Amniotic epithelial cell (primary cell): ENCODE measurements at places on chromosomes 4 and X.
A peak's percentile ranks its signal among the peaks of the same experiment; 100 is the strongest.

DNA sequence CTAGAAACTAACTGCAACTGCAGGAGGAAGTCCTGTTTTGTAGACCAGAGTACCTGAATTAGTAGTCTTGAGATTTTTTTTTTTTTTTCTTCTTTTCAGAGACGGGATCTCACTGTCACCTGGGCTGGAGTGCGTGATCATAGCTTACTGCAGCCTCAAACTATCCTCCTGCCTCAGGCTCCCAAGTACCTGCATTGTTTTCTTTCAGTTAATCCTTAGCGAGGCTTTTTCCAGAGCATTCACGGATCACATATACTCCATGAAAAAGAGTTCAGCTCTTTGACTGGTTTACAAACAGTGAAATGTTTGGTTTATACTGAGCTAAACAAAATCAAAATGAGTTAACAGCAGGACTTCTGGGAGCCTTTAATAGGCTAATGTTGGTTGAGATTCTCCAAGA lies 45.8 kb downstream of the KLHL15 start:
- DNase-seq = no peak

DNA sequence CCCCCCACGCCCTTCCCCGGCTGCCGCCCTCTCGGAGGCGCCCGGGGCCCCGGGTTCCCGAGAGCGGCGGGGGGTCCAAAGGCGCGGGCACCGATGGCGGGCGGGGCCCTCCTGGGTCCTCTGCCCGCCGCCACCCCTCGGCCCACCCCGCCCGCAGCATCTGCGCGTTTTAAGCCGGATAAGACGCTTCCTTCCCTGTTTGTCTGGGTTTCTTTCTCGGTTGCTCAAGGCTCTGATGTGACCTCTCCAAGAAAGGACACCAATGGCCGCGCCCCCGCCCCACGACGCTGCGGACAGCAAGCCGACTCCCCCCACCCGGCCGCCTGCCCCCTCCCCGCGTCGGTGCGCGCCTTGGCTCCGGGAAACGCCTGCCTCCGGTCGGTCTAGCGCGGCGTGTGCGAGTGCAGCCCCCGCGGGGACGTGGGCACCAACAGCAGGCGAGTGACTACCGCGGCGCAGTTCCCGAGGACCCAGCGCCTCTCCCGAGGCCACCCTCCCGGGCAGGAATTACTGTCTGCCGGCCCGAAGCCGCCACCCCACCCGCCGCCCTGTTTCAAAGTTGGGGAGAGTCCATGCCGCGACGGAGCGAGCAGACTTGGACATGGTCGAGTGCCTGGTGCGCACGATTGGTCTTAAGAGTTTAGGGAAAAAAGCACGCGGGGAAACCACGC lies 21.1 kb upstream of the HMX1 start:
- DNase-seq = no peak

- no peak for DNase-seq
Observed at GRCh38 chr4:61619528-61619927, 419.4 kb downstream of the ADGRL3 start.

DNA sequence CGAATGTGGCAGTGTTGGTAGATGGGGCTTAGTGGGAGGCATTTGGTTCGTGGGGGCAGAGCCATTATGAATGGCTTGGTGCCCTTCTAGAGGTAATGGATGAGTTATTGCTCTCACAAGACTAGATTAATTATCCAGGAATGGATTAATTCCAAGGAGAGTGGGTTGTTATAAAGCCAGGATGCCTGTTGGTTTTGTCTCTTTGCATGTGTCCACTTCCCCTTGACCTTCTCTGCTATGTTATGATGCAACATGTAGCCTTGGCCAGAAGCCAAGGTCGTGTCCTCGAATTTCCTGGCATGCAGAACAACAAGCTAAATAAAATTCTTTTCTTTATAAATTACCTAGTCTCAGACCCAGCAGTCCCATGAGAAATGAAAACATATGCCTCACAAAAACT lies 111.2 kb upstream of the PLS3 start:
- peak; percentile 68 for DNase-seq

- DNase-seq = peak; percentile 52
Observed at GRCh38 chr4:69760455-69760854, at the start of gene SULT1B1. Gene SULT1B1, minus strand, starts transcription at chr4:69760620. Its CDS starts 5,403 bp downstream, at chr4:69755217.

DNA sequence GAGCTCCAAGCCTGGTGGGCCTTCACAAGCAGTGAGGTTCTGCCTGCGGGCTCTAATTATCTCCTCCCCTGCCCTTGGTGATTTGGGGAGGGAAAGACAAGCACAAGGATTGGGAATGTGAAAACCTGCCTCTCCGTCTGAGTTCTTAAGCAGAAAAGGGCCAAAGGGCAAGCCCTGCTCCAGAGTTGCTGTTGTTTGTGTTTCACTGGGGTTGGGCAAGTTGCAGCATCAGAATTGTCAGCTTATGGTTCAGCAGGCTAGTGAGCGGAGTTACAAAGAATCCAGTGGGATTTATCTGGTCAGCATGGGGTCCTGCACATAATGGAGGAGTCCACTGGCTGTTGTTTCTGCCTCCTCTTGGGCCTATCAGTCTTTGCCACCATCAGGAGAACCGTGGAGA lies 60.5 kb downstream of the NHS start:
- DNase-seq = no peak

DNA sequence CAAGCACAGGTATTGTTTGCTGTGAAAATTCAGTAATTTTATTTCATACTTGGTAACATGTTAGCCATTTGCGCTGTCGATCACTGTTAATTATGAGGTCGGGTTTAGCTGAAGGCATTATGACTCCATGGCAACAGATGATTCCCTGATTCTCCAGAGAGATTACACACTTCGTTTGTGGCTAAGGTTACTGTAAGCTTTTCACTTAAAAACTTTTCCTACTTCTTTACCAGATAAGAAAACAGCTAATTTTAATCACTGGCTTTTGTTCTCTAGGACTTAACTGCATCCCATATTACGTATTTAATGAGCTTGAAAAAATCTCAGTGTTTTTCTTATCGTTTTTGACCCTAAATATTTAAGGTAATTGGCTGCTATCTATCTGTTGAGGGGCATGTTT lies 2.1 kb downstream of the GSTCD start:
- no peak for DNase-seq

DNA sequence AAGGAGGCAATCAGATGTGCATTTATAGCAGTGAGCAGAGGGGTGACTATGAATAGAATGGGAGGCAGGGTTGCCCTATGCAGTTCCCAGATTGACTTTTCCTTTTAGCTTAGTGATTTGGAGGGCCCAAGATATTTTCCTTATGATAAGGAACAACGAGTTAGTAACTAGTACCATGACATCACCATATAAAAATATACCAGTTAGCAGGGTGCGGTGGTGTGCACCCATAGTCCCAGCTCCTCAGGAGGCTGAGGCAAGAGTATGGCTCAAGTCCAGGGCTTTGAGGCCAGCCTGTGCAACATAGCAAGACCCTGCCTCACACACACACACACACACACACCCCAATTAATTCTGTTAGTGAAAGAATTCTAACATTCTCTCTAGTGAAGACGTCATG lies 53.0 kb downstream of the IL13RA2 start:
- DNase-seq = no peak

GRCh38 chr4:8600686-8601085 lies 8.1 kb downstream of the CPZ start:
- DNase-seq = no peak

GRCh38 chr4:119059221-119059620 lies 76.4 kb upstream of the MYOZ2 start:
- DNase-seq = no peak

DNA sequence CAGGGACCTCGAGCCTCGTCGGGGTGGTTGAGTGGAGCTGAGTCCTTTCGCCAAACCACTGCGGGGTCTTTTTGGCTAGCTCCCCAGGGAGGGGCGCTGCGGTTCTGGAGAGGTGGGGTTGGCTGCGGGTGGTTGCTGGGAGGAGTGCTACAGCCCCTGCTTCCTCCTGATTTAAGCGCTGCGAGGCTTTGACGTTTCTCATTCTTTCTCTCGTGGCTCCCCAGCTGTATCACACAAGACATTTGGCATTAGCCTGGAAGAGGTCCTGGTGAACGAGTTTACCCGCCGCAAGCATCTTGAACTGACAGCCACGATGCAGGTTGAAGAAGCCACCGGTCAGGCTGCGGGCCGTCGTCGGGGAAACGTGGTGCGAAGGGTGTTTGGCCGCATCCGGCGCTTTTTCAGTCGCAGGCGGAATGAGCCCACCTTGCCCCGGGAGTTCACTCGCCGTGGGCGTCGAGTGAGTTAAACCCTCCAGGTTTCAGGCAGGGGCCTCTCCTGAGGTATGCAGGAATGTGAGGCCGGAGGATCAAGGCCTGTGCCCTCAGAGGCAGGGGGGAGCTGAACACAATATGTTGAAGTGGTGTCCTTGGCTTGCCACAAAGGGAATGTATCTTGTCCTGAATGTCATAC lies 25.5 kb downstream of the ARHGAP36 start:
- no peak for DNase-seq

DNA sequence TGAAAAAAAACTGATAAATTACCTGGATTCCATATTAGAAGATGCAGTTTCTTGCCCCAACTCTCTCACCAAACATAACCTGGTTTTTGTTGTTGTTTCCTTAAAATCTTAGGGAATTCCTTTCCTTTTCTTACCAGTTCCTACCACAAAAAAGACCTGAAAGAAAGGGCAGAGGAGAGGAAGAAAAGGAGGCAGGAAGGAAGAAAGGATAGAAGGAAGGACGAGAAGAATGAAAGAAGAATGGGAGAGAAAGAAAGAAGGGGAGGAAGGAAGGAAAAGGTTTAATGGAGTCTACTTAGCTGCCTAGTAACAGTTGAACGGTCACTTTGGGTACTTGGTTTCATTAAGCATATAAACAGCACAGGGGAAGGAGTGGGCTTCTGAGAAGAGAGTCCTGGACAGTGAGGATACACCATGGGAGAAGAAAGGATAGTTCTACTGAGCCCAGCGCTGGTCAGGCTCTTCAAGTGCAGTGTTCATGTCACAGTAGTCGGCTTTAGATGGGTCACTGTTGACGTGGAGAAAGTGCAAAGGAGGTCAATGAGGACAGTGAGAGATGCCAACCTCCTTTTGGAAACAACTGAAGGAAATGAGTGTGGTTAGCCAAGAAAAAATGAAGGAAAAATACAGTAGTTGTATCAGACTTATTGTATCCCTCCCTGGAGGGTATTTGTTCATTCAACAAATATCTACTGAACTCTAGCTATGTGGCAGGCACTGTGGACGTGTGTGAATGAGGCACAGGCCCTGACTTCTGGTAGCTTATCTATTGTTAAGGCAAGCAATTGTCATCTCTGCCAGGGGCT lies 1.1 kb upstream of the CHIC2 start:
- no peak for DNase-seq

- DNase-seq = no peak
Observed at GRCh38 chrX:110449312-110449711, 90.7 kb downstream of the RTL9 start.

DNA sequence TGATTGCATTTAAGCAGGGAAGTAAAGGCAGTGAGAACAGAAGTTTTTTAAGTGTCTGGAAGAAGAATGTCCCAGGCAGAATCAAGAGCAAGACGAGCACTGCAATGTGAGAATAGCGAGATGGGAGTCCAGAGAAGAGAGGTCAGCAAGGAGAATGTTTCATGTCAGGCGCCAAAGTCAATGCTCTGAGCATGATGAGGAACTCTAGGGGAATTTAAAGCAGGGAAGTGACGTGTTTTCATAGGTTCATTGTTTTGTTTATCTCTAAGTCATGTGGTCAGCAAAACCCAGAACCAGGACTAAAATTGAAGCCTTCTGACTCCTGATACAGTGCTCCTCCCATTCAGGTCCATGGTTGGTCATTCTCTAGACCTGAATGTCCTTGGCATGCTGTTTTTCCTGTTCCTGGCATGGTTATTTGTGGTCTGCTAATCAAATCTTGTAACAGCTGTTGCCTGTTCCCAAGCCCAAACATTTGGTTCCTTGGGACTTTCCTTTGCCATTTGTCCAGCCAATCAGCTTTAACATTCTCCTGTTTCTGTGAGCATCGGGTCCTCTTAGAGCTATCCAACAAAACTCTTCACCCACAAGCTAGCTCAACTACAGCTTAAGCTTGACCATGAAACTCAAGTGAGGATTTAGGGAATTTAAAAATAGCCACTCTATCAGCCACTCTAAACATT lies 37.7 kb downstream of the PTCHD1 start:
- DNase-seq = no peak

DNA sequence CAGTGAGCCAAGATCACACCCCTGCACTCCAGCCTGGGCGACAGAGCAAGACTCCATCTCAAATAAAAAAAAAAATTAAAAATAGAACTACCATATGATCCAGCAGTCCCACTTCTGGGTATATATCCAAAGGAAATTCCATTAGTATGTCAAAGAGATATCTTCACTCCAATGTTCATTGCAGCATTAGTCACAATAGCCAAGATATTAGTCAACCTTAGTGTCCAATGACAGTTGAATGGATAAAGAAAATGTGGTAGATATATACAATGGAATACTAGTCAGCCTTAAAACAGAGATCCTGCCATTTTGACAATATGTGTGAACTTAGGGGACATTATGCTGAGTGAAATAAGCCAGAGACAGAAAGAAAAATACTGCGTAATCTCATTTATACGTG lies 49.4 kb downstream of the C4orf46 start:
- no peak for DNase-seq

DNA sequence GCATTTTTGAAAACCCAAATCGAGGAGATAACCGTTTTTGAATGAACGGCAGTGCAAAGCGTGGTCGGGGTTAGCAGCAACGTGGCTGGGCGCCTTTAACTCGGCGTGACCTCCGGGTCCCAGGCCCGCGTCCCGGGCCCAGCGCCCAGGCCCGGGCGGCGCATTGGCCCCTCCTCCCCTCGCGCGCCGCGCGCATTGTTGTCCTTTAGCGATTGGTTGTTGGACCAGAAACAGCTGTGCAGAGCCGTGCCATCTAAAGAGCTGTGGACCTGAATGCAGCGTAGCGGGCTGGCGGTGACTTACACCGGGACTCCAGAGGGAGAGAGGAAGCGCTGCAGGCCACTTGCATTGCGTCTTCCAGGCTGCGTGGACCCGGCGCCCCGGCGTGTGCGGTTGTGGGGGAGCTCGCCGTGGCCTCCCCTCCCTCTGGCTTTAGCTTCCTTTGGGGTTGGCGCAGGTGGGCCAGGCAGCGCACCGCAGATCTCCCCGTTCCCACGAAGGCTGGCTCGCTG lies at the start of gene STOX2:
Gene STOX2, plus strand, starts transcription at position 227 of the 512 bp plus-strand sequence. CDS start 1,484 bp downstream, outside the sequence.
- peak; percentile 15 for DNase-seq

DNA sequence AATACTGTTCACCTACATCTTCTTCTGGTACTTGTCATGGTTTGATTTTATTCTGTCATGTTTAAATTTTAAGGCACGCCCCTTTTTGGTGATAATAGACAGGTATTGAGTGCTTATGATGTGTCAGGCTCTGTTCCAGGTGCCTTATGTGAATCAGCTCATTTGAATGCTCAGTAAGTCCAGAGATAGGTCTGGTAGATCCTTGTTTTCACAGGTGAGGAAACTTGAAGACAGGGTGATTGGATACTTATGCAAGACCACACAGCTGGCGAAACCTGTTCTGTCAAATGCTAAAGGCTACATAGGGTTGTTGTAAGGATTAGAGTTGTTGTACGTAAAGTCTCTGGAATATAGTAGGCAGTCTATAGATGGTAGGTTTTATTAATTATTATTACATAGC lies 9.6 kb upstream of the SLC25A14 start:
- no peak for DNase-seq

- DNase-seq = no peak
Observed at GRCh38 chrX:35786271-35786670, 11.9 kb upstream of the MAGEB16 start.

GRCh38 chr4:141455651-141456050 lies 180.7 kb upstream of the IL15 start:
- DNase-seq = peak; percentile 21
